ENCODE measurements at places on chromosomes 4 and X. TPM values are rescaled to one million over a fixed set of nuclear protein-coding genes. Genes with fewer than 3 reads are reported as not detected.

- DNase-seq, result no peak
Measured at GRCh38 chr4:139893801-139894200, 228.2 kb downstream of the MGST2 start.

The COX7B2 gene
- not detected for total RNA-seq

The PROM1 gene
- total RNA-seq, result not detected

DNA sequence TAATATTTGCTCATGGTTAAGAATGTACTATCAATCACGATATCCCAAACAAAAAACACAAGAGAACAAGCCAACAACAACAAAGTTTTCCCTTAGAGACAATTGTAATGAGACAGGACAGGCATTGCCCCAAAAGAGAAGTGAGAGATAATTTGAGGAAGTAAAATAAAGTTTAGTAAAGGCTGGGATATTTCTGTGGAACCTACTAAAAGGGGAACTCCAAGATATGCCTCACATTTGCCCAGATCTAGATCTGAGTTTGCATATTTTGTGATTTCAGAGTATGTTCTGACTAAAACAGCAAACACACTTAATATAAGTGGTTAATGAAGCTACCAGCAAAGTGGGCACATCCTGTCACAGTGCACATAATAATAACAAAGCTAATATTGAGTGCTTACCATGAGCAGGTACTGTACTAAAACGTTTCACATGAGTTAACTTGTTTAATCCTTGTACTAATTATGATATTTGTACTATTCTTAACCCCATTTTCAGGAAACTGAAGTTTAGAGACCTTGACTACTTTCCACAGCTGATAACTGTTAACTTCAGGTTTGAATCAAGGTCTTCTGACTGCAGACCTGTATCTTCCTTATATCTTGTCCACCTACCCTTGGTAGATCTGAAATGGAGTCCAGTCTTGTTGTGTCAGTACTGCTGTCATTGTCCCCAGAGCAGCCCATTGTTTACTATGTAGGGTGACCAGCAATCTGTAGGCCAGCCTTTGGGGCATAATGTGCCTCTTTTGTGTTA is 26.0 kb upstream of the BMP2K start:
- DNase-seq, result no peak

- DNase-seq, result no peak
Measured at GRCh38 chr4:38601244-38601915, 62.6 kb upstream of the KLF3 start.

The MBNL3 gene
- 25.1 TPM for total RNA-seq

- no peak for DNase-seq
Measured at GRCh38 chr4:23390246-23390645, 499.6 kb downstream of the PPARGC1A start.

GRCh38 chr4:6271206-6271605 is 1.6 kb downstream of the WFS1 start:
- no peak for DNase-seq

The MAGEC3 gene
- total RNA-seq, result not detected

The AFAP1 gene
- total RNA-seq, result 5.9 TPM

DNA sequence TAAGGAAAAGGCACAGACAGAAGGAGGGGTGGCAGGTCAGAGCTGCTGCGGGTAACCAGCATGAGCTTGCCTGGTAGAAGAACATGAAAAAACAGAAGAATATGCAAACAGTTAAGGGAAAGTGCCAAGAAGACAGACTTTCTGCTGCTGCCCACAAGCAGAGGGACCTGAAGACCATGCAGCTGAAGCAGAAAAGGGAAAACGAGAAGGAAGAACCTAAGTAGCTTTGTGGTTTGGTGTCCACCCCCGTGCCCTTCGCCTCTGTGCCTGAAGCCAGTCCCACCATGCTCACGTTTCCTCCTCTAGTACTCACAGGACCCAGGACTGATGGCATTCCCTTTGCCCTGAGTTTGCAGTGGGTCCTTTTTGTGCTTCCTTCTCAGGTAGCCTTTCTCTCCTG is 62.8 kb downstream of the UBA6 start:
- DNase-seq, result no peak

DNA sequence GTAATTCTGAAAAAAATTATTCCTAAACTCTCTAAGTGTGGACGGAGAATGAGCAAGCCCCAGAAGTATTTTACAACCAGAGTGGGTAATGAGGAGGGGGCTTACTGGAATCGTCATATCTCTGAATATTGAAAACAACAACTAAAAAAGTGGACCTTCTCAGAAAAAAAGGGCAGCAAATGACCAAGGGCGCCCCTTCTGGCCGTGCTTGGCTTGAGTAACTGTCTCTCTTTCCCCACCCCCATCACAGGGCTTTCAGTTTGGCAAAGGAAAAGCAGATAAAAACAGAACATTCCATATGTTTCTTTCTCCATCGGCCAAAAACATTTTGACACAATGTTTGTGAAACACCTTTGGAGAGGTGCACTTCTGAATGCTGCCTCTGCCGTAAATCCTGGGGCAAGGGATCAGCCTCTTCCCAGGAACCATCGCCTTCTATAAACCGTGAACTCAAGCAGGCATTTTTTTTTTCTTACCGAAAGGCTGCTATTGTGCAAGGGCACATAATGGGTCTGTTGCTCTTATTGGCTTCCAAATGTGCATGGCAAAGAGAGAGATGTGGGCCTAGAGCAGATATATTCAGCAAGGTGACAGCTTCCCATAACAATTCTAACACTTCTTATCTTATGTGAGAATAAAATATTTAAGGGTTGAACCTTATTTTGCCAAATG is 115.4 kb downstream of the PARM1 start:
- no peak for DNase-seq

The CHRDL1 gene
- total RNA-seq, result not detected

- no peak for DNase-seq
Measured at GRCh38 chr4:88119943-88120342, 38.5 kb downstream of the ABCG2 start.

- DNase-seq, result no peak
Measured at GRCh38 chr4:5760936-5761480, 50.0 kb downstream of the EVC start.

The BEX5 gene
- 2.4 TPM for total RNA-seq

DNA sequence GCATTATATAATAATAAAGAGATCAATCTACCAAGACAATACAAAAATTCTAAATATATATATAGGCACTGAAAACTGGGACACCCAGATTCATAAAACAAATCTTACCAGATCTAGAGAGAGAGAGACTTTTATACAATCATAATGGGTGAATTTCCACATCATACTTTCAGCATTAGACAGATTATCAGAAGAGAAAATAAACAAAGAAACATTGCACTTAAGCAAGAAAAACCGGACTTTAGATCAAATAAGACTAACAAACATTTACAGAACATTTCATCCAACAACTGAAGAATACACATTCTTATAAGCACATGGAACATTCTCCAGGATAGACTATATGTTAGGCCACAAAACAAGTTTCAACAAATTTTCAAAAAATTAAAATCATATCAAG is 245.1 kb downstream of the INPP4B start:
- DNase-seq, result no peak

- DNase-seq, result no peak
Measured at GRCh38 chr4:165539801-165540200, 161.0 kb downstream of the CPE start.

The NUP62CL gene
- total RNA-seq, result 3.0 TPM

The SCRG1 gene
- total RNA-seq, result not detected

- no peak for DNase-seq
Measured at GRCh38 chr4:167868163-167868562, 224.2 kb upstream of the ANXA10 start.

DNA sequence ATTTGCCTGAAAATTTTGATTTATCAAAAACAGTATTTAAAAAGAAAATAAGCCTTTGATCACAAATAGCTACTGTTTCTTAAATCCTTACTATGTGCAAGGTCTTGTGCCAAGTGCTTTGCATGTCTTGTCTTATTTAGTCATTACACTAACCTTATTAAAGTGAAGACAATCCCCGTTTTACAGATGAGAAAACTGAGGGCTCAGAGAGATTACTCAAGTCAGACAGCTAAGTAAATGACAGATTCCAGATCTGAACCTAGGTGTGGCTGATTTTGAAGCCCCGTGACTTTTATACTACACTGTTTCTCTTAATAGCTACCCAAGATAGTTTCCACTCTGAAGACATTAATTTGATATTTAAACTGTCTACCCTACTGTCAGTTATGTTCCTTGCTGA is 38.2 kb downstream of the AFF2 start:
- DNase-seq, result no peak

Measured in activated CD8-positive, alpha-beta memory T cell treated with anti-CD3 and anti-CD28 coated beads, Interleukin-2, amount 10 ng/mL, durations not matched to agents 7 days and 5 days (primary cell).